Activated CD4-positive, alpha-beta T cell treated with anti-CD3 and anti-CD28 coated beads, Interleukin-2, amount 50 U/mL, for 24 hours (primary cell): ENCODE measurements at places on chromosomes 5 and 9.

GRCh38 chr5:134510970-134511795 lies 14.3 kb upstream of the JADE2 start:
- peak; percentile 24 for DNase-seq

DNA sequence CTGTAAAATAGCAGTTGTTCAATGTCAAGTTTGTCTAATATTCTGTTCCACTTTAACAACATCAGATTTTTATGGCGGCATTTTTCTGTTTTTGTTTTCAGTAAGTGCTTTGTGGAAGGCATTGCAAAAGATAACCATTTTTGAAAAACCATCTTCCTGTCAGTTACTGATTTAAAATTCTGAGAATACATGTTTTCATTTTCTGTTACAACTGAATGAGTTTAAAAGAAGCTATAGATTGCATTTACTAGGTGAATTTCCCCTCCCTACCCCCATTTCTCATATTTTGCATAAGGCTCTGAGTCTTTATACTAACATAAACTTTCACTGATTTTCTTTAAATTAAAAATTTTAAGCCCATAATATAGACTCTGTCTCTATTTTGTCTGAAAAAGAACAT lies 4.6 kb upstream of the ERAP2 start:
- no peak for DNase-seq

- DNase-seq: no peak
These were observed 7.2 kb downstream of the NACC2 start for GRCh38 chr9:136087741-136088480.

GRCh38 chr9:3137347-3137695 lies 293.4 kb upstream of the PUM3 start:
- DNase-seq: no peak

DNA sequence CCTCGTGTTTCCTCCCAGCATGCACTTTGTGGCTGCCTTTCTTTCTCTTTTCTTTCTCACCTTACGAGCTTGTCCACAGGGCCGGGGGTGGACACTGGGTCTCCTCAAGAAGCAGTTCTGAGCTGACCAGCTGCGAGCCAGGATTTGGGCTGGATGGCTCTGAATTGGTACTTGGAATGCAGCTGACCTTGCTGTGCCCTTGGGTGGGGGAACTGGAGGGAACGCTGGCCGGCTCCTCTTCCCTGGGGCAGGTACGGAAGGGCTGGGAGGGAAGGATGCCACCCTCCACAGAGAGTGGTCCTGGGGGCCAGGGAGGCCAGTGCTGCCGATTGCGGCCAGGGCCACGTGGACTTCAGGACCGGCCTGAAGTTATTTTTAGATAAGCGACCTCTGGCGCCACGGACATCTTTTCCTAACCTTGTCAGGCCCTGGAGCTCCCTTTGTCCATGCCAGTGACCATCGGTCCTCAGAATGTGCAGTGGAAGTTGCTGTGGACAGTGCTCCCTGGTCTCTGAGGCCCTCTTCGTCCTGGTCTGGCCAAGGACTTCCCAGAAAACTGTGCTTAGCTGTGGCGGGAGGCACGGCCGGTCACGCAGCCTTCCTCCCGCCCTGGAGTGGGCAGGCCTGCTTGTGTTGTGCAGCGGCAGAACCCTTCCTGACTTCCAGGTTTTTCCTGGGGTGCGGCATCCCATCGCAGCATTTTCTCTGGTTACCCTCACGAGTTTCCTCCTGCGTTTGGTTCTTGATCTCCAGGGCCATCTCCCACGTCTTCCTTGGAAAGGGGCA lies 13.5 kb upstream of the AHRR start:
- no peak for DNase-seq

DNA sequence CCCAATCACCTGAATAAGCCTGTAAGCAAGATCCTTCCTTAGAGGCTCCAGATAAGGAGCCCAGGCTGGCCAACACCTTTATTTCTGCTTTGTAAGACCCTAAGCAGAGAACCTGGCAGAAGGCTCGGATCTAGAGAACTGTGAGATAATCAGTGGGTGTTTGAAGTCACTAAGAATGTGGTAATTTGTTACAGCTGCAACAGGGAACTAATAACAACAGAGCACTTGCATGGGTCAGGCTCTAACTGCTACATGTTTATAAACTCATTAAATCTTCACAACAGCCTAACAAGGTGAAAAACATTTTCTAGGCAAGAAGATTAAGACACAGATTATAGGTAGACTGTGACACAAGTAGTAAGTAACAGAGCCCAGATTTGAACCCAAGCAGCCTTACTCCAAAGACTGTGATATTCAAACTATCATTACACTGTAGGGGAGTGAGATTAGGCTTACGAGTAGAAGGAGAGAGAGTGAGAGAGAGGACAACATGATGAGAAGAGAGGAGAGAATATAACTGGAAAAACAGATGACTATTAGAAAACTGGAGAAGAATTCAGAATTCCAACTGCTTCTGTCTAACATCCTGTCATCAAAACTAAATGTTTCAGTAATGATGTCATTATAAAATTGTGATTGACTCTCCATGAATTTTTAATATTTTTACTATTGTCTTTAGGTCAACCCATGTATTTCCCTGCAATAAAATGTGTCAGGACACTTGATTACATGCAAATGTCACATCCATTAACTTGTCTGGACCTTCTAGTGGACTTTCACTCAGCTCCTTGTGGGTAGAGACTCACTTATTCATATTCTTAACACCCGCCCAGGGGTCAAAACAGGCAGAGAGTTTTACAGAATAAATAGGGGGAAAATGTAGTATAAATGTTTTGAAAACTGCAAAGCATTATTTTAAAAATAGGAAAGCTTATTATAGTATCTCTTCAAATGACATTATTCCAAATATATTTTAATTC lies 290.9 kb upstream of the RGMB start:
- no peak for DNase-seq

DNA sequence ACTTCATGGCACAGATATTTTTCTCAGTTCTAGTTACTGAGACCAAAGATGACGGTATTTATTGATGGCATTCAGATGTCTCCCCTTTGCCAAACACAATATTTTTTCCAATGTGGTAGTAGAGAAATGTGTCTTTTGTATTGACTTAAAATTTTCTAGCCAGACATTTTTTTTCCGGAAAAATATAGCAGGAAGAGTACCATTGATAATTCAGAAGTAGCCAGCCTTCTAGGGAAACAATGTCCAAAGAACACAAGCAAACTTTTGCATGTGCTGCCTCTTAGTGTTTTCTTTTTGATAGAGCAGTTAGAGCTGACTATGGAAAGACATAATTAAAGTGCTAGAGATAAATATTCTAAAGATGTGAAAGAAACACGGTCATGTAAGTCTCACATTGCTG lies 231.4 kb downstream of the MARCHF11 start:
- no peak for DNase-seq

DNA sequence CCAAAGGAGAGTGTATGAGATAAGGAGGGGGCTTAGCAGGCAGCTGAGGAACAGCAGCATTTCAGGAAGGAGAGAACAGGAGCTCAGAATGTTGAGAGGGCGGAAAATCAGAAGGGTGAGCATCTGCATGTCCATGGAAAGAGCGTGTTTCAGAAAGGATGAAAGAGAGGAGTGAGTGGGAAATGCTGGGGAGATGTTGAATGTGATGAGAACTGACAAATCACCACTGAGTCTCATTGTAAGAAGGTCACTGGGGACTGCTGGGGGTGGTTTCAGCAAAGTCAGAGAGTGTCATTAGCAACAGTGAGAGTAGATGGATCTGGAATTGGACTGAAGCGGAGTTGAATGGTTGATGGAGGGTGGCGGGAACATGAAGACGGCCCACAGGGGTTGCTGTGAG lies 65.8 kb downstream of the ANKRD33B start:
- DNase-seq: no peak

DNA sequence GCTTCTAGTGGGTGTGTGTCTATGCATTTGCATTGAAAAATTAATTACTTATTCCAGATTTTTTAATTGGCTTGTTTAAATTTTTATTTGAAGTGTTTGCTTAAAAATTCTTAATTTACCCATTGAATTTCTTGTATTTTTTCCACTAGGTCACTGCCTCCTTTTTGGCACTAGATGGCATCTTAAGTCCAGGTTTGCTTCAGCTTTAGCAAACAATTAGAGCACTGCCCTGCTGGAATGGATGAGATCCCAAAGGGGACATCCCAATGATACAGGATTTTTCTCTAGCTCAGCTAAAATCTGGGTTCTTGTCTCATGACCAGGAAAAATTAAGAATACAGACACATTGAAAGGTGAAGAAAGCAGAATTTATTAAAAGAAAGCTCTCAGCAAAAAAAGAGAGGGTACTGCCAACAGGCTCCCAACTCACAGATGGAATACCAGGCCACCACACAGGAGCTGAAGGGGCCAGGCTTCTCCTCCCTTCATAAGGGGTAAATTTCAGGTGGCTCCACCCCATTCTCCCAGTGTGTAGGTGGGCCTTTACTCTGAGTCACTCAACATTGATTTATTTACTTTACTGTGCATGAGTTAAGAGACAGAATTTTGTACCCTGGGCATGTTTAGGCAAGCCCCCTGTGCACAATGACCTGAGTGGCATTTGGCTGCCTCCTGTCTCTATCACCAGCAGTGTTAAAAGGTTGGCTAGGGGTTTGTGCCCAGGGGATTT lies 532.4 kb downstream of the ANXA1 start:
- no peak for DNase-seq

GRCh38 chr5:131281133-131281867 lies 17.4 kb downstream of the CDC42SE2 start:
- no peak for DNase-seq

DNA sequence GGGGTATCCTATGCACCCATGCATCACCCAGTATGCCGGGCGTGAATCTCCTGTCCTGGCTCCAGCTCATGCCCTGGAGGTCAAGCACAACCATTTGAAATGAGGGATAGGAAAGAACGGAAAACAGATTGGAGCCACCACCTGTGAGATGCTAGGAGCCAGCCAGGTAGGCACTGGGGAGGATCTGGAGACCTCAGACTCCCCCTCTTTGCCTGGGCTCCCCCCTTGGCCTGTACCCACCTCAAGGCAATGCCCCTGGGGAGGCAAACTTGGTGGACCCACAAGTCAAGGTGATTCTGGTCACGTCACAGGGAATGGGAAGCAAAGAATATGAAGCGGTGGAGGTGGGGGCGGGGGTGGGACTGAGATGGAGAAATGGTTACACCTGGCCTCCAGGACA lies 92.6 kb downstream of the PAX5 start:
- DNase-seq: no peak

- DNase-seq: no peak
These were observed 7.4 kb upstream of the SHC3 start for GRCh38 chr9:89185980-89186379.

DNA sequence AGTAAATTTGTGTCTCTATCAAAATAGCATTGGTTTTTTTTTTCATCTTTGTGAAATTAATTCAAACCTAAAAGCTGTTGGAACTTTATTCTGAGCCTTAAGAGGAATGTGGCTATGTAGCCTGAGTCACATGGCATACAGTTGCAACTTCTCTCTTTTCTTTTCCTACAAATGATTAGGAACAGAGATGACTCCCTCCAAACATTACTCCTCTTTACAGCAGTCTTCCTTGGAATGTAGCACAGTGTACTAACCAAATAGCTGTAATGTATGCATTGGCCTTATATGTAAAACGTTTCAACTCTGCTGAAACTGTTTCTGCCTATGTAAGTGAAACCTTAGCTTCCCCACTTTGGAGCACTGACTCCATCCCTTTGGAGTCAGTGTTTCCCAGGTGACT lies 100.9 kb upstream of the MAP1B start:
- no peak for DNase-seq

DNA sequence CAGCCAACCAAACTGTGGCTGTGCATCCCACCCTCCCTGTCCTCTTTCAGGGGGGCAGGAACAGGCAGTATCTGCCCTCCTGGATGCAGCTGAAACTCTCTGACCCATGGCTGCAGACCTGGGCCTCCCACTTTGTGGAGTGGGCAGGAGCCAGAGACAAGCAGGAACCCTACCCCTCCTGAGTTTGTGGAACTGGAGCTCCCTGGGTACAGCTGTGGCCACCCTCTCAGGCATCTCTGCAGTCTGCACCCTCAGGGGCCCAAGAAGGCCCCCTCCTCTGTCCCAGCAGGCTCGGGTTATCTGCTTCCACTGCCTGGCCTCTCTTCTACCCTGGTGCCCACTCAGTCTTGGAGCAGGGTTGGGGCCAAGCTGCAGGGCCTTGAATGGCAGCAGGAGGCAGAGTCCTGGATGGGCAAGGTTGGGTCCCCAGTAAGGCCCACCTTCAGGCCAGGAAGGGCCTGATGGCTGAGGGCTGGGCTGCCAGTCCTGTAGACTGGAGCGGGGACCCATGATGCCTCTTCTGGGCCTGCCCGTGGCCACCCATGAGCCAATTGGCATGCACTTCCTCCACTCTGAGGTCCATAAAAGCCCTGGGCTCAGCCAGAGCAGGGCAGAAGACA lies 619.9 kb downstream of the KIF4B start:
- DNase-seq: no peak

GRCh38 chr9:5278486-5278885 lies 26.0 kb downstream of the RLN2 start:
- no peak for DNase-seq

DNA sequence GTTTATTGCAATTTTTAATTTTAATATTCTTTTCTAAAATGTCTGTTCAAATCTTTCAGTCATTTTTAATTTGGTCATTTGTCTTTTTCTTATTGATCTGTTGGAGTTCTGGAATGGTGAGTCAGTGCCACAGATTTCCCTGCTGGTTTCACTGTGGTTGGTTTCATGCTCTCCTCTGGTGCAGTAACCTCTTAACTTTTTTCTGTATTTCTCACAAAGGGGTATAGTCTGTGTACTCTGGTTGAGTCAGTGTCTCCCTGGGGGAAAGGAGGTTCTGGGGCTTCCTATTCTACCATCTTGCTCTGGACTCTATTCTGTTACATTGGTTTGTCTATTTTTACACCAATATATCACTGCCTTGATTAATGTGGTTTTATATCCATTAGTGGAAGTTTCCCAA lies 178.8 kb downstream of the CSNK1G3 start:
- DNase-seq: no peak

- DNase-seq: no peak
These were observed 90.1 kb downstream of the MPDZ start for GRCh38 chr9:13189362-13189761.

DNA sequence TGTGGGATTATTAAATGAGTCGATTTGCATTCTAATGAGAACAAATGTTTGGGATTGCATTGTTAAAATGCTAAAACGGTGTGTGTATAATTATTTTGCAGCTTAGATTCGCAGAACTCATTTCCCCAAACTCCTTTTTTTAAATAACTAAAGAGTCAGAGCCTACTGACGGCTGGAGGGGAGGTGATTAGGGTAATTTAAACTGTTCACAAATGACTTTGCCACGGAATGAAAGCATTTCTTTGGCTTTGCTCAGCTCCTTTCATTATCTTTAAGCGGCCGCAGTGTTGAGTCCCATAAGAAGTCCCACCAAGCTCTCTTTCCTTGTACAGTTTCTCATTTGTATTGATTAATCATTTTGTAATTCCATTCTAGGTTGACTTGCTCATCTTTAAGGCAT lies 1632.8 kb downstream of the MAT2B start:
- no peak for DNase-seq

- DNase-seq: no peak
These were observed 56.2 kb downstream of the GAS1 start for GRCh38 chr9:86891091-86891490.

GRCh38 chr5:142610176-142611001 lies 75.5 kb downstream of the FGF1 start:
- DNase-seq: no peak

GRCh38 chr5:96297290-96297689 lies 135.8 kb downstream of the PCSK1 start:
- DNase-seq: no peak
